ENCODE measurements at places on chromosomes 4 and X.

DNA sequence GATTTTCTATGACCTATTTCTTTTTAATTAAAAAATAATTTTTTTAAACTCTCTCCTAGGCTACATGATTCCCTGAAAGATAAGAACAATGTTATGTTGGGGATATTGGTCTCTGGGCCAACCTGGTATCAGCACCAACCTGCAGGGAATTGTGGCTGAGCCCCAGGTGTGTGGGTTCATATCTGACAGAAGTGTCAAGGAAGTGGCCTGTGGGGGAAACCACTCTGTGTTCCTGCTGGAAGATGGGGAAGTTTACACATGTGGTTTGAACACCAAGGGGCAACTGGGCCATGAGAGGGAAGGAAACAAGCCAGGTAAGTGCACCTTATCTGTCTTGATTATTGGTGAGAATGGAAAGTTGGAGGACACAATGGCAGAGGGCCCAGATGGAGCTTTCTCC is 13.5 kb downstream of the HERC3 start:
- no peak for DNase-seq

DNA sequence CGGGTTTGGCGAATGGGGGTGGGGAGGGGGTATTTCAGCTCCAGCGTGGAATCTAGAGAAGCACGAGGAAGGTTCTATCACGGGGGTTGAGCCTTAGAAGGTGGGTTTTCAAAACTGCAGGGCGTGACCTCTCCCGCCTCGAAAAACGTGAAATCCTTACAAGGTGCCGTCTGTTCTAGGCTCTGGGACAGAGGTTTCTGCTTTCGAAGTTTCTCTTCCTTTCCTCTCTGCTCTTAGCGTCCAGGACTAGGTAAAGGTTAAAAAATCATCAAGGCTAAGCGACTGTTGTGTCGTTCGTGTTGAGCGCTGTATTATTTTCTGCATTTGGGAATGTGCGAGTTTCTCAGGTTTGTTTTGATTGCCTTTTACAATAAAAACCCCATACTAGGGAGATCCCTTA is 1.1 kb downstream of the FHL1 start:
- DNase-seq: no peak

DNA sequence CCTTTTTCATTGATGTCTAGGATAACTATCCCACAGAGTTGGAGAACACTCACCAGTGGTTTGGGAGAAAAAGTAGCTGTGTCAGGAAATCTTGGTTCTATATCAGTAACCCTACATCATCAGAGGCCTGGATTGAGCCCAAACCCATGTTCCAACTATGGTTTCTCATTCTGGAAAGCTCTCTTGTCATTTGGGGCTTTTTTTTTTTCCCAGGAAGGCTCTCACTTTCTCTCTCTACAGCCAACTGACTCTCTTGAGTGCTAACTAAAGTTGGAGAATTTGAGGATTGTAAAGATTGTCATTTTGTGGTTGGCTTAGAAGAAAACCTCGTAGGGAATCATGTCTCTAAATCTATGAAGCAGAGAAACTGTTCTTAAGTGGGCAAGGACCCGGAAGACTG is 228.2 kb upstream of the DIPK2B start:
- no peak for DNase-seq

DNA sequence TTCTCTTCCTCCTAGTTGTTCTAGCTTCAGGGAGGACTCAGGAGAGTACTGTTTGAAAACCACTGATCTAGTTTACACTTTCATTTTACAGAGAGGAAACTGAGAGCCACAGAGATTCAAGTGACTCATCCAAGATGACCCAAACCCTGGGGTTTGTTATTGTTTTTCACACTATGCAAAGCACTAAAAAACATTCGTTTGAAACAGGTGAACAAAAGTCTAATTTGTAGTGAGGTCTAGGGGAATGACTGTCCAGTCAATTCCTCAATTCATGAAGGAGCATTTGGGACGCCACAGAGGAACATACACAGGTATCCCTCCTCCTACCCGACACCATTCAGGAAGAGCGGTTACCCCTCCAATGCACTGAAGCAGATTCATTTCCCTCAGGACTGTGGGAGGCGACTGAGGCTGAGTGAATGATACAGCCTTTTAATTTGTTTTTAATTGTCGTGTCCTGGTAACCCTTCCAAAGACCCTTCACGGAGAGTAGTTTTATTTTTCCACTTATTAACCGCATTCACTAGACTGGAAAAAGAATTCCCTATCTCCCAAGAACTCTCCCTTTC is 30.3 kb downstream of the TLR10 start:
- no peak for DNase-seq

DNA sequence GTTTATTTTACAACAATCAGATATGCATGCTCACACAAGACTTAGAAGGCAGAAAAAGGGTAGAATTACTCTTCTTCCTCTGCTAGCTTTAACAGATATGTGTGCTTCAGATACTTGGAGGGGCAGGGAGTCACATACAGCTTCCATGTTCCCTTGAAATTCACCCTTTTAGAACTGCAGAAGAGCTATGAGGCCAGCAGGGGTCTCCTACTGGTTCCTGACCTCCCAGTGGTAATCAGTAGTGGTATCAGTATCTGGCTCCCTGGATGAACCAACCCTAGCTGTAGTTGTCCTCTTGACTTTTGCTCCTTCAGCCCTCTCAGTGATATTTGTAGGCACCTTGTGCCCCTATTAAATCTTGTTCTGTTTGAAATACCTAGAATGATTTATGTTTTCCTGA is 81.5 kb downstream of the RCHY1 start:
- no peak for DNase-seq

GRCh38 chr4:80614319-80614718 is 278.8 kb downstream of the CFAP299 start:
- no peak for DNase-seq

DNA sequence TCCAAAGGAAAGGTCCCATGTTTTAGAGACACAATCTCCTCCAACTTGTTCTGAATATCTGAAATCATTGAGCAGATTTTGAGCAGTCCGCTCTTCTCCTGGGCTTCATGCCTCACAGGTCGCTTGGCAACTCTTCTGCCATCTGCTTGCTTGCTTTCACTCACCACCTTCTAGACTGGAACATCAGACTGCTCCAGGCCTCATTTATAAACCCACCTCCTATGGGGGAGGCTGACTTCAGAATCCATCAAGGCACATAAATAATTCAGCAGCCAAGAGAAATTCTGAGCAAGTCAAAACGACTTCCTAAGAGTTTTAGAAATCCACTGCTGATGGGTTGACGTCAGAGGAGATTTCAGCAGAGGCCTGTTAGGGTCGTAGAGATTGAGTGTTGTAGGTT is 64.1 kb downstream of the FAM184B start:
- no peak for DNase-seq

All from stimulated activated CD4-positive, alpha-beta T cell treated with anti-CD3 and anti-CD28 coated beads, Interleukin-1b, Interleukin-23, amount 100 ng/mL, for 48 hours (primary cell).